ENCODE measurements at places on chromosomes 4 and X. TPM values are rescaled to one million over a fixed set of nuclear protein-coding genes. Genes with fewer than 3 reads are reported as not detected.
A peak's percentile ranks its signal among the peaks of the same experiment; 100 is the strongest.

DNA sequence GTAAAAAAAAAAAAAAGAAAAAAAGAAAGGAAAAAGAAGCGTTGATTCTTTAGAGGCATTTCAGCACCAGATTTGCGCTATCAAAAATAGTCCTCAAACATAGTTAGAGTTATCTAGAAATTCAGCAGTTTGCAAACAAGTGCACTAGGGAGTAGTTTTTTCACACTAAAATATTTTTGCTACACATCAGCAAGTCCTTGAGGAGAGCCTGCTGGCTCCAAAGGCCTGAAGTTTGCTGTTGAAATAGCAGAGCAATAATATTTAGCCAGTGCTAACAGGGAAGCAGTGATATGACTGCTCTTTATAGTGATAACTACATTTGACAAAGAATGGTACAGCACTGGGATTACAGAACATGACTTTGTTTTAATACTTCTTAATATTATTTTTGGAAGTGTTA is 472.2 kb downstream of the PCDH7 start:
- no peak for DNase-seq

- DNase-seq = peak; percentile 14
Observed at GRCh38 chrX:57156397-57157049, 19.3 kb upstream of the SPIN2A start.

The MGST2 gene
- total RNA-seq = 143 TPM

- no peak for DNase-seq
Observed at GRCh38 chr4:37244583-37245390, at the start of gene NWD2. TSS of gene NWD2 (plus strand) at chr4:37244743. CDS start at chr4:37245068, 325 bp downstream.

GRCh38 chr4:15362541-15362940 is 65.3 kb upstream of the C1QTNF7 start:
- no peak for DNase-seq

The WDR17 gene
- 0.05 TPM for total RNA-seq

DNA sequence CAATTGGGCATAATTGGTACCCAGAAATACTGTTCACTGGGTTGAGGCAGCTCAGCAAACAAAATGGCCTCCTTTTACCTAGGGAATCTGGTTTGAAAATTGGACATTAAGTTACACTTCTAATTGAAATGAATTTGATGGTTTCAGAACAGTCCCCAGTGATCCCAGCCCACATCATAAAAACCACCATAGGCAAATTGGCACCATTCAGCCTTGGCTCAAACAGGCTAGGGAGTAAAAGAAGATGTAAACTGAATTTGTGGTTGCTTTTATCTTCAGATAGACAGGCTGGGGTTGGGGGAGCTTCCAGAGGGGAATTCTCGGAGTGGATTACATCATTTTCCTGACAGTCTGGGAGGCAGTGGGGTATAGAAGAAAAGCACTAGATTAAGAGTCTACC is 576.5 kb downstream of the MID1IP1 start:
- no peak for DNase-seq

DNA sequence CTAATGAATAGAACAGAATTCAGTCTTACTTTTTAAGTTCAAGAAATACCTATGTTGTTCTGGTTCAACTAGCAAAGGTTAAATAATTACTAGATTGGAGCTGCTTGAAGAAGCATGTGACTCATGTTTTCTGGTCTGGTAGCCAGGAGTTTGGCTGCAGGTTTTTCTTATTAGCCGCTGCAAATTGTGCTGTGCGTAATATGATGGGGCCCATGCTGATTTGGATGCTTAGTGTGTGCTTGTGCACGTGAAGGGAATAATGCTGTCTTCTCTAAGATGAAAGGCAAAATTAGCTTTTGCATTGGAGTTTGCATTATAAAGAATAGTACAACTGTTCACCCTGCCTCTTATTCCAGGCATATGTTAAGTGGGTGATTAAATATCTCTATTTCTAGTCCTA is 219.6 kb downstream of the SNCA start:
- no peak for DNase-seq

DNA sequence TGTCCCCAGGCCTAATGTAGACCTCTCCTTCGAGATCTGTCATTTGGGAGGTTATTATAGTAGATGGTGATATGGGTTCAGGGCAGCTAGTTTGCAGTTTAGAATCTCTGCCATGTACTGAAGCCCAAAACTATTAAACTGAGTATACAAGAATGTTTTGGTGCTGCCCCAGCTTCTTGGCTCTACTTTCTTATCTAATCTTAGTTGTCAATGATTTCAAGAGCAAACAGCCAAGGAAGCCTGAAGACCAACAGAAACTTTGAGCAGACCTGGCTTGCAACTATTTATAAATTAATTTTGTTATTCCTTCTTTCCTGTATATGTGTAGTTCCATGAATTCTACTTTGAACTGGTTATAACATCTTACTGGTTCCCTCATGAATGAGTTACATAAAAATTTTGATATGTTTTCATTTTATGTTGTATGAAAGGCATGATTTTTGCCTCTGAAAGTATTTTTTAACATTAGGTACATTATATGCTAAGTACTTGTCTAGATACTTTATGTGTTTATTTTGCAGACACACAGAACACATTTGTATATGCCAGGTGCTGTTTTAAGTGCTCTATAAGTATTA is 2.0 kb upstream of the MGST2 start:
- no peak for DNase-seq

The TIGD4 gene
- 0.19 TPM for total RNA-seq

DNA sequence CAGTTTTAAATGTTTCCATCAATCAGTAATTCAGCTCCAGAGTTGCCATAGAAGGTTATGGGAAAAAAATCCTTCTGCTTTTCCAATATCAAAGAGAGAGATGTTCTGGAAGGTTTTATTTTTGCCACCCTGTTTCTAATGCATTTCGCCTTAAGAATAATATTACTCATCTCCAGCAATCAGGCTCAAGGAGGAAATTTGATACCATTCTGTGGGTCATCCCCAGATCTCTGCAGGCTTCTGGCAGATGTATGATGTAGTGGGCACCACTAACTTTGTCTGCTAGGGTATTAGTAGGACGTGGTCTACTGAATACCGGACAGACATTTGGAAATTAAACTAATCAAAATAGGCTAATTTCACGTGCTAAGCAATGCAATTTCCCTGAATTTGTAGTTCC is 645.4 kb upstream of the TENM3 start:
- no peak for DNase-seq

DNA sequence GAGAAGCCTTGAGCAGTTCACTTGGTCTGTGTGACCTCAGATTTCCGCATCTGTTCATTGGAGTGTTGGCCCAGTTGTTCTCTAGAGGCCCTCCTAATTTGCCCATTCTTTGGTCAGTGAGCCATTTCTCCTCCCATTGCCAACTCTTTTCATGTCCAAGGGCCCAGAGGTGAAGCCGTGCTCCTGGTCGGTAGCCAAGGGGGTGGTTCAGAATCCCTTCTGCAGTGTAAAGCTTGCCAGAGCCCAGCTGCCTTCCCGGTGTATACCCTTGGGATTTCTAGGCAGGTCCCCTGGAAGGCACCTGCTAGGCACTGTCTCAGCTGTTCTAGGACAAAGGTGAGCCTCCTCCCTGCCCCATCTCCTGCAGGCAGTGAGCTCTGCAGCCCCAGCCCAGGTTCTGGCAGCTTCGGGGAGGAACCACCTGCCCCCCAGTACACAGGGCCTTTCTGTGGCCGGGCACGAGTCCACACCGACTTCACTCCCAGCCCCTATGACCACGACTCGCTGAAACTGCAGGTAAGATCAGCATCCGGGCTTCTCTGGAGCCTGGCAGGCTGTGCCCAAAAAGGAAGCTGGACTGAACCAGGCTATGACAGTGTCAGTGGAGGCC is 12.3 kb downstream of the SASH3 start:
- no peak for DNase-seq

The VGLL1 gene
- not detected for total RNA-seq

GRCh38 chr4:173288698-173289352 is 45.3 kb downstream of the HMGB2 start:
- no peak for DNase-seq

The MAGEB1 gene
- total RNA-seq = not detected

The ZFX gene
- total RNA-seq = 40.4 TPM

- no peak for DNase-seq
Observed at GRCh38 chrX:10423716-10424115, 196.7 kb downstream of the MID1 start.

- no peak for DNase-seq
Observed at GRCh38 chr4:165489786-165490185, 111.0 kb downstream of the CPE start.

GRCh38 chr4:14934704-14935390 is 67.4 kb upstream of the CPEB2 start:
- no peak for DNase-seq

The MAGEA11 gene
- not detected for total RNA-seq

DNA sequence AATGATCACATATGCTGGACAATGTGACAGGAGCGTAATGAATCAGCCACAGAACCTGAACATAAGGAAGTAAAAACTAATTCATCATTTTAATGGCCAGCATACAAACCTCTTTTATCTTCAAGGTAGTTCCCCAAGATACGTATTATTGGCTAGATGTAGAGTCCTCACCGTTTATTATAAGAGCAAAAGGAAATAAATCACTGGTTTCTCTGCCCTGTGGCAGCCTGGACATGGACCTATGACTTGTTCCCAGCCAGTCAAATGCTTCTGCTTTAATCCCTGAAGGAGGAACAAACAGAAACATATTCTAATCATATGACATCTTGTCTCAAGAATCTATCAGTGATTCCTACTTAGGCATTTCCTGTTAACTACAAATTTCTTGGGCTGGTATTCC is 86.8 kb upstream of the FAM241A start:
- peak; percentile 25 for DNase-seq

DNA sequence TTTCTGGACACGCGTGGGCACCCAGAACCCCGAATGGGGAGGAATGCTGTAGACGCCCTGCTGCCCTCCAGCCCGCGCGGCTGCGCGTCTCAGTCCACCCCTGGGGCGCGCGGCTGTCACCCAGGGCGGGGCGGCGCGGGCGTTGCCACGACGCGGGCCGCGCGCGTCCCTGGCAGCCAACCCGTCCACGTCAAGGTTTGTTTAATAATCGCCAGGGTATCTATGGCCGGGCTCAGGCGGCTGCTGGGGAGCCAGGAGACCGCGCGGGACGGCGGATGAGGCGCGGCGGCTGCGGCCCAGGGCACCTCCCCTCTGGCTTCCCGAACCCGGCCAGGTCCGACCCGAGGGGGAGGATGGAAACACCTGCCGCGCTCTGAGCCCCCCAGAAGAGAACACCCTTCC is at the start of gene SPATA18:
Gene SPATA18 (plus strand): TSS at position 92 of the 402 bp plus-strand sequence. CDS start 401 bp downstream, outside the sequence.
- DNase-seq = no peak

GRCh38 chrX:10939424-10939823 is 171.7 kb upstream of the HCCS start:
- DNase-seq = no peak

- DNase-seq = peak; percentile 77
Observed at GRCh38 chr4:148376151-148376550, 66.1 kb downstream of the NR3C2 start.

- no peak for DNase-seq
Observed at GRCh38 chr4:90184560-90184959, 57.4 kb downstream of the CCSER1 start.

The CT45A3 gene
- not detected for total RNA-seq

GRCh38 chr4:119598521-119598920 is 30.1 kb downstream of the PDE5A start:
- no peak for DNase-seq

GRCh38 chrX:31132821-31133241 is 61.0 kb upstream of the FTHL17 start:
- DNase-seq = no peak

- DNase-seq = no peak
Observed at GRCh38 chrX:134847133-134847532, 143.7 kb upstream of the SMIM10 start.

The PHEX gene
- total RNA-seq = 0.41 TPM

DNA sequence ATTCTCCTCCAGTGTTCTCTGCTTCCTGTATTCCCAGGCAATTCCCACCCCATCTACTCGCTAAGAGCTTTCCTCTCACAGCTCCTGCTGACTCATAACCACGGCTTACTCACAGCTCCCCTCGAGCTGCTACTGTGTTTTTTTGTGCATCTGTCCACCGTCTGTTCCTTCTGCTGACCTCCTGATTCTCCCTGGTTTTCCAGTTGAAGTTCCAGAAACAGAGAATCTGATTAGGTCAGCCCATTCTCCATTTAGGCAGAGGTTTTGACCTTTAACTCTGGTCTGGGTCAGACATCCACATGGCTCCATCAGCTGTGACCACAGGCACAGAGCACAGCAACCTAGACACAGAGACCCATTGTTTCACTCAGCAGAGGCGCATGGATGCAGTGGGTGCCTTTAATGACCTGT is 5.5 kb upstream of the SMIM20 start:
- no peak for DNase-seq

DNA sequence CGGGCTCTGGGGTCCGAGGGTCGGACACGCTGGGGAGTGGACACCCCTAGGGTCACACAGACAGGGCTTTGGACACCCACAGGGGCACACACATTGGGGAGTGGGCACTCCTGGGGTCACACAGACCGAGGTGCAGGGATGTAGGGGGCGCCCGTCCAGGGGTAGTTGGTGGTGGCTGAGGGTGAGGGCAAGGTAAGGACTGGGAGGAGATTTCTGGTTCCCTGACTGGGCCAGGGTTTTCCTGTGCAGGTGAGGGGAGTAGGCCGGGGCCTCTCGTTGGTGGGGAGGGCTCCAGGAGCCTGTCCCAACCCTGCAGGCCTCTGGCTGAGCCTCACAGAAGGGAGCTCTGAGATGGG is 21.9 kb upstream of the WDR45 start:
- DNase-seq = no peak

The UGT2B7 gene
- total RNA-seq = 2.7 TPM

DNA sequence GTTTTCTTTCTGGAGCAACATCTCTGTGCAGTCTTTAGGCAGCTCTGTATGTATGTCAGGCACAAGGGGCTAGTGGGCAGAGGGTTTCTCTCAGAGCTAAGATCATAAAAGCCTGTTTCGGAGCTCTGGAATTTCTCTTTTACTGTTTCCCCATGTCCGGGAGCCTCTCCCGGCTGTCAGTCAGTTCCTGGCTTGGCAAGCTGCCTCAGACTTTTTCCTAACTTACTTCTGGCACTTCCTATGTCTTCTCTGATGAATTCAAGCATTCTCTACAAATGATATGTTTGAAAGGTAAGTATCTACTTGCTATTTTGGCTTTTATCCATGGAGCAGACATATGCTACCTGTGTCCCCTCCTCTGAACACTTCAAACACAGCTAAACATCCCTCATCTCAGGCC is 129.3 kb upstream of the PGRMC2 start:
- no peak for DNase-seq

The STAP1 gene
- not detected for total RNA-seq

- DNase-seq = no peak
Observed at GRCh38 chr4:138162259-138162658, 79.9 kb downstream of the SLC7A11 start.

The C4orf36 gene
- not detected for total RNA-seq

The NLGN3 gene
- 0.10 TPM for total RNA-seq

DNA sequence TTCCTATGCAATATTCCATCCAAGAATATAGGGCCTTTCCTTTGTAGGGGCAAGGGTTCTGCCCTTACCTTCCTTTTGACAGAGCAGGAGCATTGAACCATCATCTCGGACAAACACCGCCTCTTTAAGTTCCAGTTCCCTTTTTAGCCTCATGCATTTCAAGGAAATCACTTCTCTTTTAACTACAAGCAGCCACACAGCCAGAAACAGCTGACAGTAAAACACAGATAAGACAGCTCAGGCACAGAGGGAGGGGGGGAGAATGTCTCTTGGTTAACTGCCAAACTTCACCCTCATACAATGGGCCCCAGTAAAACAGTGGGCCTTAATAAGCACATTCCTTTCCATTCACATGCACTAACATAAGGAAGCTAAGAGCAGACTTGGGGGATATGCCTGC is 648.3 kb downstream of the GABRG1 start:
- no peak for DNase-seq

Measured in glomerular endothelial cell (primary cell).